ENCODE measurements at places on chromosomes 1 and 21. TPM values are rescaled to one million over a fixed set of nuclear protein-coding genes. Genes with fewer than 3 reads are reported as not detected.

DNA sequence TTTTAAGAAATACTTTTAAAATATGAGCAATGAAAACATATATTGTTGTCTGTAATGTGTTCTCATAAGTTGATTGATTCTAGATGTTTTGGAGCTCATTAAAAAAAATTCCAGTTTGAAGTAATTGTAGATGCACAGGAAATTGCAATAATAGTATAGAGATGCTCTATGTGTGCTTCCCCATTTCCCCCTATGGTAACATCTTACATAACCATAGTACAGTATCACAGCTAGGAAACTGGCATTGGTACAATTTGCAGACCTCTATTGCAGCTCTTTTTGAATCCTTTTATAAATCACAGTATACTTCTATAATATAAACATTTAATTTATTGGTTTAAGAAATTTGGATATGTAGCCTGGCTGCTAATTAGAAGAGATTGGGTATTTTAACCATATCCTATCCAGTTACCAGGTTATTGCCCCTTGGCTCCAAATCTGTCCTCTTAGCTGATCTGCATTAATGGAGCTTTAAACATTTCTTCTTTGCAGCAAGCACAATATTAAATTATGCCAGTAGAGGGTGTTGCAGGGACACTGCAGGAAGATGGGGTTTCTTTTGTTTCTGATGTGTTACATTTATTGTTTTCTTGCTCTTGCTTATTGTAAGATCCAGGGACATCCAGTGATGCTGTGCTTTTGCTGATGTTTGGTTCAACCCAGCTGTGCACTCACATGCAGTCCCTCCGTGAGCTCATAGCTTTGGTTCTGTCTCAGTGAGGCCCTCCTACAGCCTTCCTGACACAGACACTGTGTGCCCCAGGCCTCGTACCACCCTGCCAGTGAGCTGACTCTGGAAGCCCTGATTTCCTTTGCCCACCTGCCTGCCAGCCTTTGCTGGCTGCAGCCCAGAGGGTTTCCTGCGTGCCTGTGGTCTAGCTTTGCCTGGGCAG, 103.3 kb downstream of the RABGAP1L start:
- no peak overlapping the region for H3K4me3 ChIP-seq
- H3K27me3 ChIP-seq = no peaks in the 10 kb centered on the region
- peak overlapping the region; percentile 22 for H3K27ac ChIP-seq
- no peak for DNase-seq
- peaks cover 16% of the 10 kb centered on the region for H3K4me1 ChIP-seq

DNA sequence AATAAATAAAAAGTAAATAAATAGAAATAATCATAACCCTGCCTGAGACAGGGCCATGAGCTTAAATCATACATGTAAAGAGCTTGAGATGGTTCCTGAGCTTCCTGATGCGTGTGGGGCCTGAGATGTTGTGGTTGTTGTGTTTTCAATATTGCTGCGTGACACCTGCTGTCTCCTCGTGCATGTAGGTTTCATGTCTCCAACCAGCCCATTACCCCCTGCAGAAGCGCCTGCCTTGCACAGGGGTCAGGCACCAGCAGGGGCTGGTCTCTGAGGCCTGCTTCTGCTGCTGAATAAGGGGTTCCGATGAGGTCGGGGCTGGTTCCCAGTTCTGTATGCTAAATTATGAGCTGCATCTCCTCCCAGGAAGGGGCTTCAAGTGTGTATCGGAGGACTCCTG, 15.9 kb downstream of the UMODL1 start:
- H3K4me1 ChIP-seq = no peaks in the 10 kb centered on the region
- DNase-seq = no peak

FMN2 gene
- 0.15 TPM for total RNA-seq

EPHA8 gene
- not detected for total RNA-seq

DNA sequence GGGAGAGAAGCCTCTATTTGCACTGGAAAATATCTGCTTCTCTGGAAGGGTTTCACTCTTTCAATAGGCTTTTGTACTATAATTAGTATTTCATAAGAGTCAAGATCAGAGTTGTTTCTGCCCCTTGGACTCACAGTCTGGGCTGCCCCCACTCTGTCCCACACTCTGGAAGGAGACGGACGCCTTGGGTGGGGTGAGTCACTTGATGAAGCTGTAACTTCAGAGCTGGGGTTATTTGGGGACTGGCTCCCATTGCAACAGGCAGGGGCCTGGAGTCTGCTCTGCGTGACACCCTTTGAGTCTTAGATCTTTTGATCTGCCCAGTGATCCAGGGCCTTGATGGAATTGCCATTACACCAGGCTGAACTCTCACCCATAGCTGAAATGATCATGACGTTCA, 4.0 kb upstream of the KCNA10 start:
- no peak overlapping the region for H3K4me3 ChIP-seq
- no peaks in the 10 kb centered on the region for H3K27me3 ChIP-seq
- no peak overlapping the region for H3K27ac ChIP-seq
- H3K4me1 ChIP-seq = no peaks in the 10 kb centered on the region
- no peaks in the 10 kb centered on the region for H3K36me3 ChIP-seq

DNA sequence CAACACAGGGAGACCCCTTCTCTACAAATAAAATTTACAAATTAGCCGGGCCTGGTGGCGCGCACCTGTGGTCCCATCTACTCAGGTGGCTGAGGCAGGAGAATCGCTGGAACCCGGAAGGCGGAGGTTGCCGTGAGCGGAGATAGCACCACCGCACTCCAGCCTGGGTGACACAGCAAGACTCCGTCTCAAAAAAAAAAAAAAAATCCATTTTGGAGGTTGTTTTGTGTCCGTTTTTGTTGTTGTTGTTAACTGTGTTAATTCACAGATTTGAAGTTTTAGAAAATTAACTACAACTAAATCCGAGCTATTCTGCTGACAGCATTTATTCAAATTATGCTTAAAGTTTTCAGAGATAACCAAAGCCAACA, 618 bp downstream of the CLCC1 start:
- peaks cover 3% of the 10 kb centered on the region for H3K36me3 ChIP-seq
- peak overlapping the region; percentile 96 for H3K27ac ChIP-seq
- H3K27me3 ChIP-seq = no peaks in the 10 kb centered on the region
- no peak for DNase-seq
- H3K4me3 ChIP-seq = peak overlapping the region; percentile 78
- peaks cover 32% of the 10 kb centered on the region for H3K4me1 ChIP-seq

DNA sequence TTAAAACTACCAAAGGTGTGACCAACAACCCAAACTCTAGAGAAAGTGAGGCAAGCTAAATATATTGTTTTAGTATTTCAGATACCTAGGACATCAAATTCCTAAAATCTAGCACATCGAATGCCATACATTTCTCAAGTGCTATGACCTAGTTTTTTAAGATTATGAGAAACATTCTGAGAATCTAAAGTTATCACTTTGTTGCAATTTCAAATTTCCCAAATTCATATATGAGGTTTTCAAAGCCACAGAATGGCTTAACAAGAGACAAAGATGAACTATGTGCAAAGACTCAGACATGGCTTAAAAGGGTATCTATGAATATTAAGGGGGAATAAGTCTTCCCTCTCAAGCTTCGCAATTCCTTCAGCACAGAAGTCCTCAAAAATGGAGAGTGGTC, 6.8 kb downstream of the SCYL3 start:
- DNase-seq = no peak
- H3K27me3 ChIP-seq = no peaks in the 10 kb centered on the region
- peaks cover 15% of the 10 kb centered on the region for H3K4me1 ChIP-seq
- no peak overlapping the region for H3K27ac ChIP-seq
- no peak overlapping the region for H3K4me3 ChIP-seq

DNA sequence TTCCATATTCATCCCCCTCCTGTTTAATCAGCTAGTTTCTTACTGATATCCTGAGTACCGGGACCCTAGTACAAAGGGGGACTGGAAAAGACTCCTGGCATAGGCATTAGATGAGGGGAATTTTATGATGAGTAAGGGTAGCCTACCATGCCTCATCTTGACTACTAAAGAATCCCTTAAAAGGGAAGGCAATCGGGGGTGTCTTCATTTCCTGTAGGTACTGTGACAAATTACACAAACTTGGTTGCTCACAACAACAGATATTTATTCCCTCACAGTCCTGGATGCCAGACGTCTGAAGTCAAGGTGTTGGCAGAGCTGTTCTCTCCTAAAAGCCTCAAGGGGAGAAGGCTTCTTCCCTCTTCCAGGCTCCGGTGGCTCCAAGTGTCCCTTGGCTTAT, 28.9 kb upstream of the RUNX1 start:
- no peaks in the 10 kb centered on the region for H3K4me1 ChIP-seq
- H3K27ac ChIP-seq = no peak overlapping the region
- H3K36me3 ChIP-seq = no peaks in the 10 kb centered on the region
- DNase-seq = no peak
- no peak overlapping the region for H3K4me3 ChIP-seq

GRCh38 chr1:116337398-116337797, 35.6 kb upstream of the ATP1A1 start:
- DNase-seq = no peak
- H3K4me1 ChIP-seq = no peaks in the 10 kb centered on the region
- H3K27me3 ChIP-seq = no peaks in the 10 kb centered on the region

SYTL1 gene
- total RNA-seq = 1.8 TPM

- H3K4me1 ChIP-seq = no peaks in the 10 kb centered on the region
- DNase-seq = no peak
- H3K27me3 ChIP-seq = no peaks in the 10 kb centered on the region
- no peak overlapping the region for H3K4me3 ChIP-seq
These were observed 3.9 kb upstream of the ARHGAP30 start for GRCh38 chr1:161073474-161074121.

DNA sequence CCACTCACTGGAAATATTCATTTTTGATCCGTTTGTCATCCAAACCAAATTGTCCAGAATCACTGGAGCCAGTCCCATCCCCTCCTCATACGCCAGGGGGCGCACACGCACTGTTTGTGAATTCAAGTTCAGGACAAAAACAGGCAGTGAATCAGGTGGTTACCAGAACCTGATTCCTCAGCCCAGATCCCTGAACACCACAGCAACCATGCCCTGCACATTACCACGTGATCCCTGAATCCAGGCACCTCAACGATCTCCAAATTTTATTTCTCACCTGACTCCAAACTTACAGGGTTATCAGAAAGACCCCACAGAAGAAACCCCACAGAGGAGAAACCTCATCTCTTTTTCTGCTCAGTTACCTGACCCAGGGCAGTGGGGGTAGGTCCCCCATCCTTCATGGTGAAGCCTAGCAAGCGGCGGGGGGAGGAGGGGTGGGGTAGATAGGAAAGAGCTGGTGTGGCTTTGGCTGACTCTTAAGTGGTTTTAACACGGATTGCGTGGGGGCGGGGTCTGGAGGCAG, 1.4 kb upstream of the PTPRF start:
- H3K4me3 ChIP-seq = no peak overlapping the region
- H3K4me1 ChIP-seq = peaks cover 18% of the 10 kb centered on the region
- no peaks in the 10 kb centered on the region for H3K36me3 ChIP-seq
- H3K27ac ChIP-seq = no peak overlapping the region
- no peaks in the 10 kb centered on the region for H3K27me3 ChIP-seq

- H3K36me3 ChIP-seq = no peaks in the 10 kb centered on the region
- H3K4me1 ChIP-seq = no peaks in the 10 kb centered on the region
- no peaks in the 10 kb centered on the region for H3K27me3 ChIP-seq
- H3K27ac ChIP-seq = no peak overlapping the region
These were observed 188.3 kb upstream of the PALMD start for GRCh38 chr1:99457381-99458165.

- H3K27ac ChIP-seq = no peak overlapping the region
- no peaks in the 10 kb centered on the region for H3K4me1 ChIP-seq
- no peaks in the 10 kb centered on the region for H3K27me3 ChIP-seq
- DNase-seq = no peak
- no peaks in the 10 kb centered on the region for H3K36me3 ChIP-seq
- no peak overlapping the region for H3K4me3 ChIP-seq
These were observed 24.9 kb downstream of the CNIH3 start for GRCh38 chr1:224641030-224641429.

GRCh38 chr1:5477716-5478115, 514.5 kb downstream of the NPHP4 start:
- DNase-seq = no peak
- no peaks in the 10 kb centered on the region for H3K27me3 ChIP-seq
- H3K36me3 ChIP-seq = no peaks in the 10 kb centered on the region

All from right atrium auricular region (tissue), 2 donors.